ENCODE measurements at places on chromosomes 6 and 20.

- no peak for DNase-seq
Observed at GRCh38 chr6:79687759-79688158, 56.6 kb downstream of the SH3BGRL2 start.

DNA sequence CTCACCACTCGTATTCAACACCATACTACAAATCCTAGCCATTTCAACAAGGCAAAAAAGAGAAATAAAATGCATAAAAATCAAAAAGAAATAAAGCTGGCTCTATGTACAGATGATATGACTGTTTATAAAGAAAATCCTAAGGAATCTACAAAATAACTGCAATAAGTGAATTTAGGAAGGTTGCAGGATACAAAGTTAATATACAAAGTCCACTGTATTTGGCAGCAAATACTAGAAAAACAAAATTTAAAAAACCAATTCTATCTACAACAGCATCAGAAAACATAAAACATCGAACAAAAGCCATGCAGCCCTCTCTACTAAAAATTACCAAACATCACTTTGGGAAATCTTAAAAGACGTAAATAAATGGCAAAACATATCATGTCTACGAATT is 47.6 kb downstream of the RANBP9 start:
- DNase-seq, result no peak

GRCh38 chr6:169589293-169589692 is 112.5 kb downstream of the WDR27 start:
- no peak for DNase-seq

DNA sequence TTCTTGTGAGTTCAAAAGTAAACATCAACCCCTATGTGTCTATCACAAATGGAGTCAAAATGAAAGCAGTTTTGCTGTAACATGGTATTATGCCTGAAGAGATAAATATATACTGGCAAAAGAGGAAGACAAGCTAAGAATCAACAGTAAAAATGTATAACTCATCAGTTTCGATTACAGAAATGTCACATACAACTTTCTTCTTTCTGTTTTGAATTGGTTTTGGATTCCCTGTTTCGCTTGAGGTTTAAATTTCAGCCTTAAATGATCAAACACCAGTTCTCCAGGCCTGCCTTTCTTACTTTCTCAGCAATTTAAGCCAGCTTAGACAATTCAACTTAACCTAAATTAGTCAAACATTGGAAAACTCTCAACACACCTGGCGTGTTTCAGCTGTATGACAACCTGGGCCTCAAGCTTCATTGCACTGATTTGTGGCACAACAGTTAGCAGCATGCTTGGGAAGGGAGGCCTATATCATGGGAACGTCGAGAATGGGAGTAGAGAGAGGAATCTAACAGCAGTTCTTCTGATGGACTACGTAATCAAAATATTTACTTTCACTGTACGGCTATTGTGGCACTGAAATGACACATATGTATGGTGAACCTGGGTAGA is 51.9 kb upstream of the MARCKS start:
- no peak for DNase-seq

GRCh38 chr6:144728804-144729203 is 443.7 kb downstream of the UTRN start:
- no peak for DNase-seq

GRCh38 chr6:4910037-4910760 is 93.6 kb downstream of the RPP40 start:
- no peak for DNase-seq

GRCh38 chr6:170269151-170269845 is 21.6 kb downstream of the DLL1 start:
- no peak for DNase-seq

DNA sequence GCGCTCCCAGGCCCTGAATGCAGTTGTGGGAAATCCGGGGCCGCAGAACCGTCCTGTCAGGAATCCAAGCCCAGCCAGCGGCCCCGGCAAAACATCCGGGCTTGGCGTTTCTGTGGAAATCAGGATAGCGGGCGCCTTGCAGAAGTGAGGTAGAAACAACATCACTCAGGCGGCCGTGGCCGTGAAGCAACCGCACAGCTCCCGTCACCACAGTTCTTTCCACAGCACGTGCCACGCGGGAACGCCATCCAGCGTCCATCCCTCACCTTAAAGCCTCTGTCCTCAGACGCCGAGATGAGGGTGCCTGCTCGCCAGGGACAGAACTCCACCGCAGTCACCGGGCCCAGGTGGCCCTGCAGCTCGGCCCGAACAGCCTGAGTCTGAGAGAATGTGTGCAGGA is 34.1 kb downstream of the WDR27 start:
- no peak for DNase-seq

GRCh38 chr6:138145402-138145801 is 16.3 kb upstream of the ARFGEF3 start:
- DNase-seq, result no peak

DNA sequence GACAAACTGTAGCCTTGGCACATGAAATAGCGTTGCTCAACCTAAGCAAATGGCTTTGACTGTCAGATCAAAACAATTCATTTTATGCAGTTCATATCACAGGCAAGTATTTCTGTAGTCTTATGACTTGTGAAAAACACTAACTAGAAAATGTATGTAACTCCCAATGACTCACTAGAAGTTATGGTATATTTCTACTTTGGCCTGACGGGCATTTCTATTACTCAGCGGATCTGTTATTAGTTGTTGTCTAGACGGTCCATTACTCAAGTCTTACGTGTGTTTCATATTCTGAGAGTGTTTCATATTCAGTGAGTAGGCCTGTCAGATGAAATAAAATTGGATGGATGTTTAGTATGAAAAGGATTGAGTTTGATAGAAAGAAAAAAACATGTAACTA is 880.9 kb downstream of the PRIM2 start:
- no peak for DNase-seq

DNA sequence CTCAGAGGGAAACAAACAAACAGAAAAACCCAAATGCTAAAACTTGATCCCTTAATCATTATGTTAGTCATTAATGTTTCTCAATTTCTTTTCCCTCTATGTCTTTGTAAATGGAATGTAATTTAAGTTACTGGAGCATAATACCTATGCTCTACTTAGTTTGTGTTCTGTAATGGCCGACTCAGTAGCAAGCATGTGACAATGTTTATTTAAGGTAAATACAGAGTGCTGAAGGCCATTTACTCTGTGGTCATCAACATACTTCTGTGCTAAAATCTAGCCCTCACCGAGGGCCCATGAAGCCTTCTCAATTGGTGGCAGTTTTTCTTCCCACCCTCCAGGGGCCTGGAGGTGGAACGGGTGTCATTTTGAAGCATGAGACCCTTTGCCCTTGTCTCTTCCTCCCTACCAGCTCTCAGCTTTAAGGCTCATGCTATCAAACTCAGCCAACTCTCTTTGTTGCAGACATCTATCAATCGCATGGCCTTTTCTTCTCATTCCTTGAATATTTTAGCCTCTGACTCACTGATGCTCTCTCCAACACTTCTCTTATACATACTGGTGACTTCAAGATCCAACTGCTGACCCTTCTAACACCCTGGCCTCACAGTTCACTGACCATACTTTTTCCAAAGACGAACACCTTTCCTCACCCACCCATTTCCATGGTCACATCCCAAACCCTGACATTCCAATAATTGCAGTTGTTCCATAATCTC is 48.2 kb downstream of the STX7 start:
- no peak for DNase-seq

- no peak for DNase-seq
Observed at GRCh38 chr6:35046862-35047261, 94.3 kb downstream of the TCP11 start.

DNA sequence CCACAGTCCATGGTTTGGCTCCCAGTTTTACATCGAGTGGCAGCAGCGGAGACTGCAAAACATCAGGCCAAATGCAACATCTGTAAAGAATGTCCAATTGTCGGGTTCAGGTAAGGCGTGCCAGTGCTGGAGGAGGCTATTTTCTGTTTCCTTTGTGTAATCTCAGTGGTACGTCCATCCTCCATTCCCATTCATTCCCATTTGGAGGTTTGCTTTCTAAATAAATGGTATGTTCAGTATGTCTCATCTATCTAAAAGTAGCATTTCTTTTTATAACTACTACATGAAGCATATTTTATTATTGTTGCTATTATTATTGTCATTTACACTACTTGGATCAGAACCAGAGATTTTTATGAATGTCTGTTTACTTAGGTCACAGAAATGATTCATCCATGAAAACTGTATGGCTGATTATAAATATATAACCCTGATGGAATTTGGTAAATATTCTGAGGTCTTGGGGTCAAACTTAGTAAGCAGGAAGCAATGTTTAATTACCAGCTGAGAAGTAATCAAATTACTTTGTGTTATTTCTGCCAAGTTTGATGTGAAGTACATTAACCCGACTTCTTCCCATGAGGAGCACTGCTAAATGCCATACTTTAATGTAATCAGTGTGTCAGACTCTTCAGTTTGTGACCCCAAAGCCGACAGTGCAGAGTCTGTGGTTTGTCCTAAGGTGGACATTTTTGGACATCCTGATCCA is 512.9 kb downstream of the UTRN start:
- no peak for DNase-seq

DNA sequence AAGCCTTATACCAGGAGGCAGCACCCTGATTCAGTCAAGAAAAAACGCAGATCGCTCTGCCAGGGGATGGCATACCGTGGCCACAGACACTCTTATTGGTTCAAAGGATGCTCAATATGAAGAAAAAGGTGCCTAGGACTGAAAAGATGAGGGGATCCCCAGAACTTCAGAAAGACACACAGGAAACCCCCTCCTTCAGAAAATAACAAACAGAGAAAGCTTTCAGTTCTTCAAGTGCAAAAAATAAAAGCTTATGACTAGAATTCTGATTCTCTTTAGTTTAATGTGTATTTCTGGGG is 17.7 kb upstream of the MYB start:
- DNase-seq, result peak; percentile 19

- DNase-seq, result no peak
Observed at GRCh38 chr6:87827346-87827745, 125.3 kb upstream of the AKIRIN2 start.

- no peak for DNase-seq
Observed at GRCh38 chr20:20407891-20408805, 40.2 kb downstream of the INSM1 start.

DNA sequence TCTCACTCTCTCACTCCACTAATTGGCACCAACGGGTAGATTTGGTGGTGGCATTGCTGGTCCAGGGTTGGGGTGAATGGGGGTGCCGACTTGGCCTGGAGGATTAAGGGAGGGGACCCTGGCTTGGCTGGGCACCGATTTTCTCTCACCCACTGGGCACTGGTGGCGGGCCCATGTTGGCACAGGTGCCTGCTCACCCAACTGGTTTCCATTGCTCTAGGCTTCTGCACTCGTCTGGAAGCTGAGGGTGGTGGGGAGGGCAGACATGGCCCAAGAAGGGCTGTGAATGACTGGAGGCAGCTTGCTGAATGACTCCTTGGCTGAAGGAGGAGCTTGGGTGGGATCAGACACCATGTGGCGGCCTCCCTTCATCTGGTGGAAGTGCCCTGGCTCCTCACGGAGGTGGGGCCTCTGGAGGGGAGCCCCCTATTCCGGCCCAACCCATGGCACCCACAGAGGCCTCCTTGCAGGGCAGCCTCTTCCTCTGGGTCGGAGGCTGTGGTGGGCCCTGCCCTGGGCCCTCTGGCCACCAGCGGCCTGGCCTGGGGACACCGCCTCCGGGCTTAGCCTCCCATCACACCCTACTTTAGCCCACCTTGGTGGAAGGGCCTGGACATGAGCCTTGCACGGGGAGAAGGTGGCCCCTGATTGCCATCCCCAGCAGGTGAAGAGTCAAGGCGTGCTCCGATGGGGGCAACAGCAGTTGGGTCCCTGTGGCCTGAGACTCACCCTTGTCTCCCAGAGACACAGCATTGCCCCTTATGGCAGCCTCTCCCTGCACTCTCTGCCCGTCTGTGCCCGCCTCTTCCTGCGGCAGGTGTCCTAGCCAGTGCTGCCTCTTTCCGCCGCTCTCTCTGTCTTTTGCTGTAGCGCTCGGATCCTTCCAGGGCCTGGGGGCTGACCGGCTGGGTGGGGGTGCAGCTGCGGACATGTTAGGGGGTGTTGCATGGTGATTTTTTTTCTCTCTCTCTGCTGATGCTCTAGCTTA is 11.2 kb downstream of the VEGFA start:
- DNase-seq, result no peak

DNA sequence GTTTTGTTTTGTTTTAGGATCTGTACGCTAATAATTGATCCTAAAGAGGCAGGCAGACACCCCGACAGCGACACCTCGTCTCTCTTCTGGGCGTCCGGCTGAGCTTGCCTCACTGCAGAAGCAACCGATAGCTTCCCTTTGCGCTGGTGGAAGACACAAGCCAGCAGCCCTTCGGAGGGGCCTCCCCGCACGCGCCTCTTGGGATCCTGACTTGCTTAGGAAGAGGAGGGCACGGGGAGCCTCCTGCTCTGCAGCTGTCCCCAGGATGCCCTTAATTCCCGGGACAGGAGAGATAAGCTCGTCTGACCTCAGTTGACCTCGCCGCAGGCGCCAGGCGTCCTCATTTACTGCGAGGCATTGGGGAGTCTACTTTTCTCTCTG is 94.0 kb downstream of the CD83 start:
- DNase-seq, result no peak

- peak; percentile 17 for DNase-seq
Observed at GRCh38 chr6:26158581-26159356, 71.5 kb downstream of the HFE start.

GRCh38 chr6:91486200-91486599 is 899.3 kb upstream of the MAP3K7 start:
- no peak for DNase-seq

- DNase-seq, result no peak
Observed at GRCh38 chr6:13012296-13012695, 295.7 kb downstream of the PHACTR1 start.

- no peak for DNase-seq
Observed at GRCh38 chr6:836276-836853, 143.4 kb upstream of the EXOC2 start.

Measured in stimulated activated CD8-positive, alpha-beta memory T cell treated with anti-CD3 and anti-CD28 coated beads, Interleukin-15, amount 100 ng/mL, for 4 hours (primary cell).